ENCODE measurements at places on chromosomes 12 and 14.

- DNase-seq, result peak; percentile 77
Measured at GRCh38 chr14:103141117-103141796, 18.0 kb downstream of the TNFAIP2 start.

DNA sequence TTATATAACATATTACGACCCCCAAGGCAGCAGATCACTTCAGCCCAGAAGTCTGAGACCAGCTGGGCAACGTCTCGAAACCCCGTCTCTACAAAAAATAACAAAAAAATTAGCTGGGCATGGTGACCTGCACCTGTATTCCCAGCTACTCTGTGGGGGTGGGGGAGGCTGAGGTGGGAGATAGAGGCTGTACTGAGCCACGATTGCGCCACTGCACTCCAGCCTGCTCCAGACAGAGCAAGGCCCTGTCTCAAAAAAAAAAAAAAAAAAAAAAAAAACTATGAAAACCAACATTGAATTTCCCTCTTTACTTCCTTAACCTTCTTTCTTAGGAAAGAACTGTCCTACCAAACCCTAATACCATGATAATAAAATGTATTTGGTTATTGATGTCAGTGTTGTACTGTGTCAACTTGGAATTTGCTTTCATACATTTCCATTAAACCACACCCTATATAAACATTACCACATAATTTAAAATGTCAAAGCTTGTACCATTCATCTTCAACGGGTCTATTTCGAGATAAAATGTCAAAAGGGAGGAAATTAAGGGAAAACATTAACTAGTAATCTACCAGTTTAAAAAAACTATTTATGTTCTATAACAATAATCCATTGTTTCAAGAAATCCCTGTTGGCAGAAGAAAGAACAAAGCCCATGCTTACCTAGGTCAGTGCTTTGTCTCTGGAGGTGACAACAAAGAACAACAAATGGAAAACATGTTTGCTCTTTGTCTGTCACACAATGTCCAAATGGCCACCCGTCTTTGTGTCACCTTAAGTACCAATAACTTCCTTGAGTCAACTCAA is 17.4 kb downstream of the GALNT4 start:
- no peak for DNase-seq

DNA sequence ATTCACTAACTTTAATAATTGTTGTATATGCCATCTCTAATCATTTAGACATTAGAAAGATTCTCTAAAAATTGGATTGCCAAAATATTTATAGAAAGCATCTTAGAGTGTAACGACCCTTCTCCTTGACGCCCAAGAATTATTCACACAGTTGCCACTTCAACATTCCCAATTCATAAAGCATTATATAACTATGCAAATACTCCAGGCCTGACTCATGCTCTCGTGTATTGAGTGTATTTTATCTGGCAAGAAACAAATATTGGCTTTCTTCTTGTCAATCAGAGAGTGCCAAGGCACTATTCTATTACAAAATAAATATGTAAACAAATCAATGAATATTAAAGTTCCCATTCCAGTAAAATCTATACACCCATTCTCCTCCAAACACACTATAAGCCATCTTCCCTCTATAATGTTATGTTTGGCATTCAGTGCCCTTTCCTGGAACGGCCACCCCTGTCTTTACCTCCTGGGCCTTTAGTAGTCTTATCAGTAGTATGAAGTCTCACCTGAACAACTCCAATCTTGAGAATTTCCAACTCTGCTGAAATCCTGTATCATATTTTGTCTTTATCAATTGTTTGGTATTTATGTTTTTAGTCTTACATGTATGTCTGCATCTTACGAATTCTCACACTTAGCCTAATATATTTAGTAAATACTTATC is 182.6 kb downstream of the PIK3C2G start:
- DNase-seq, result peak; percentile 47

GRCh38 chr14:51006781-51007211 is 62.5 kb upstream of the PYGL start:
- DNase-seq, result no peak

DNA sequence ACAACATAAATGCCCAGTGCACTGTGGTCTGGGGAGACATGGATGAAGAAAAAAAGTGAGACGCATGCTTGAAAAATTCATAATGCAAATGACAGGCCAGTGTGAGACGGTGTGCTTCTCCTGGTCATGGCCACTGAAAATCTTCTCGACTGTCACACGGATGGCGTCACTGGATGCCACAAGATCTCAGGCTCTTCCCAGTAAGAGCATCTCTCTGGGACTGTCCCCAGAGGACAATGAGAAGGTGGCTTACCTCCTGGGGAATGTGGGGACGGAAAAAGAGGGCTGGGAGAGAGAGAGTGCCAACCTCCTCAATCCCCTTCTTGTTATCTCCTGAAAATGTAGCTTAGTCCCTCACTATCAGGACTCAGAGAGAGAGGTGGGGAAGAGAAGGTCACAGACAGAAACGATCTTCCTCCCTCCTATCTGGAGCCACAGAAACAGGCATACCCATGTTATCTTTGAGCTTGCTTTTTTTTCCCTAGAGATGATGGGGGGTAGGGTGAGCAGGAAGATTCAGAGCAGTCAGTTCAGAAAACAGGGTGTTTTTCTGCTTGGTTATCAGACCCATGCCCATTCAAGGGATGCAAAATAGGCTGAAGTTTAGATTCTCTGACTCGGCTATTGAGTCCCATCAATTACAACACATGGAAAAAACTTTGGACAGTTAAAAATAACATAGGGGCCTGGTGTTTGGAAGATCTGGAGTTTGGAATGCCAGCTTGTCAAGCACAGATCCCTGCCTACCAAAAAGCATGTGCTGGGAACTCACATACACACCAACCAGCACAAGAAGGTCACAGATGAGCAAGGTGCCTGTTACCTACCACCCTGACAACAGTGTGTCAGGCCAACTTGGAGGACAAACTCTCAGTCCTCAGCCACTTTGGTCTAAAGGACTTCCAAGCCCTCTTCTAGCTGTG is 24.2 kb downstream of the DPF3 start:
- no peak for DNase-seq

DNA sequence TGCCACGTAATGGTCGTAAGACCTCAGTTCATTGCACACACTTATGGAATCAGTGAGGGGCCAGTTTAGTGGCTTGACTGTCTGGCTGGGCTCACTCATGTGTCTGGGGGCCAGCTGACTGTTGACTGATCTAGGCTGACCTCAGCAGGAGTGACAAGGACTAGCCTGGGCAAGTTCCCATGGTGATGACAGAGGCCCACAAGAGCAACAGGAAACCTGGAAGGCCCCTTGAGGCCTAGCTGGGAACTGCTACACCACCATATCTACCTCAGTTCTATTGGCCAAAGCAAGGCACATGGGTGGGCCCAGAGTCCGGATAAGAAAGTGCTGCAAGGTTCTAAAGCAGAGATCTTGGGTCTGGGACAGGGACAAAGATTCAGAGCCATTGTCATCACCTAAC is 21.3 kb upstream of the RFLNA start:
- DNase-seq, result peak; percentile 82

DNA sequence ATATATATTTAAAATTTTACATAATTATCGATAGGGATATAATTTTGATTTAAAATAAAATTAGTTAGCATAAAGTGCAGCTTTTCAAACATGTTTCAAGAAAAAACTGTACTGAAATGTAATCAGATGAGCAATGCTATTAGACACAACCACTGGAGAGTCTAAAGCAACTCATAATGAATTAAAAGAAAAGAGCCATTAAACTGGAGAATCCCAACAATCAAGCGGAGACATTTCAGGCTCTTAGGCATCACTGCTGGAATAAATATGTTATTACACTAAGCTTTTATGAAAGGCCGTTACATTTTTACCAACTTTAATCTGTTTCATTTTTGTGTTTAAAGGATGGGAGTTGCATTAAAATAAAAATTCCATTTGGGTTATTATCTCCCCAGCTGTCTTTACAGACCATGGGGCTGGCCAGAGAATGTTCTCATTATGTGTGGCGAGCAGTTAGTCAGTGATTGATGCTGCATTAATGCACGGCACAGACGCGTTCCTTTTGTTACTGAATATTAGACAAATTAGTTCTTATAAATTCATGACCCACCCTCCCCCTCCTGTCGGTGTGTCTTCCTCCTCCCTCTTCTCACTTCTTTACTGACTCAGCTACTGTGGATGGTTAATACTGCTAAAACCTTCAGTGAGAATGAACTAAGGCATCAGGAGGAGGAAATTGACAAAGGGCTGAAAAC is 156.8 kb downstream of the PDZRN4 start:
- no peak for DNase-seq

GRCh38 chr12:75984577-75985182 is 46.9 kb downstream of the PHLDA1 start:
- no peak for DNase-seq

DNA sequence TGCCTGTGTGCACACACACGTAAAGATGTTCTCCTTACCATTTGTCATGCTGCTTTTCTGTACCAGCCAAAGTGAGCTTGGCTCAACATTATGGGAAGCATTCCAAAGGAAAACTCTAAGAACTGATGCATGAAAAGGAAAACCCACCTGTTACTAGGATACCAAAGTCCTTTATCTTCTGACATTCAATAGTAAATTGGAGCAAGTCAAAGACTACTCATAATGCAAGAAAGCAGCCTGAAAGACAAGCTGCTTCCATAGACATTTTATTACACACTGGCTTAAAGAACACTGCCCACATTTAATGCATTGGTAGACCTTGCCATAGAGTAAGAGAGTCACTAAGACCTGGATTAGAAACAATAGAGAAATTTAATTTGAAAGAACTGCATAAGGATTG is 159.0 kb downstream of the LRIG3 start:
- no peak for DNase-seq

DNA sequence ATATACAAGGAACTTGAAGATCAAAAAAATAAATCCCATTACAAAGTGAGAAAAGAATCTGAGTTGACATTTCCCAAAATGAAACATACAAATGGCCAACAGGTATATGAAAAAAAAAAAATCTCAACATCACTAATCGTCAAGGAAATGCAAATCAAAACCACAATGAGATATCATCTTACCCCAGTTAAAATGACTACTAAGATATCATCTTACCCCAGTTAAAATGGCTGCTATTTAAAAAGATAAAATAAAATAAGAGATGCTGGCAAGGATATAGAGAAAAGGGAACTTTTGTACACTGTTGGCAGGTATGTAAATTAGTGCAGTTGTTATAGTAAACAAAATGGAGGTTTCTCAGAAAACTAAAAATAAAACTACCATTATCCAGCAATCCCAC is 44.4 kb downstream of the PLEKHG7 start:
- DNase-seq, result no peak

- no peak for DNase-seq
Measured at GRCh38 chr14:91829511-91829910, 37.8 kb downstream of the TC2N start.

DNA sequence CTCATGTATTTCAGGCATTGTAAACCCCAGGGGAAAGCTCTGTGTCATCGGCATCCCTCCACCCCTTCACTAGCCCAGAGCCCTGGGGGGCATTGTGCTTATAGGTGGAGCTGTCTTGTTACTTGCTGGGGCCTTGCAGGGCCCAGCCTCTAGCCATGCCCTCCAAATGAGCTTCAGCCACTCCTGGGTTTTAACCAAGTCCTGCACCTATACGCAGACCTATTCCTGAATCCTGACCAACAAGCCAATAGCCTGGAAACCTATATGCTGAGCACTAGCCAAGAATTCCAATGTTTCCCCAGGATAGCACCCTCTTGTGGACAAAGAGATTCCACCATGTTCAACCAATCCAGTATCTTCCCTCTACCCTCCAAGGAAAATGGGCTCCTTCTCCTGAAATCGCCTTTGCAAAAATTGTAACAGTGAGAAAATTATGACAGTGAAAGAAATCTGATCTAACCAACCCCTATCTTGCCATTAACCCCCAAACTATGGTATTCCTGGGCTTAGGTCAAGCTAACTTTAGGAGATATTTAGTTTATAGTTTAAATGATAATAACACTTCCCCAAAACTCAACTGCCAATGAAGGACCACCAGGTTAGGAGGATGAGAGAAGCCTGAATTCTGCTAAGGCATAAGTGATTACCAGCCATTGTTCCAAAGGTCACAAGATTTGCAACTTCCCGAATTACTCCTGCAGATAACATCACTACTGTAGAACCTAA is 55.5 kb downstream of the TTC7B start:
- DNase-seq, result peak; percentile 44

DNA sequence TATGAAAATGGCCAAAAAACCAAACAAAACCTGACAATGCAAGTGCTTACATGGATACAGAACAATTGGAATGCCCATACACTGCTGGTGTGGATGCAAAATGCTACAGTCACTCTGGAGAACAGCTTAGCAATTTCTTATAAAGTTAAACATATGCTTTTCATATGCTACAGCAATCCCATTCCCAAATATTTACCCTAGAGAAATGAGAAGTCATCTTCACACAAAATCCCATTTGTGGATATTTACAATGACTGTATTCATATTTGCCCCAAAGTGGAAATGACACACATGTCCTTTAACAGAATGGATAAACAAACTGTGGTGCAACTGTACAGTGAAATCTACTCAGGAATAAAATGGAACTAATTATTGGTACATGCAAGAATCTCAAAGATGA is 20.4 kb downstream of the SAV1 start:
- DNase-seq, result no peak

GRCh38 chr12:125919856-125920470 is 854.7 kb downstream of the AACS start:
- no peak for DNase-seq

- DNase-seq, result peak; percentile 67
Measured at GRCh38 chr14:69879175-69880043, at the start of gene SMOC1. Gene SMOC1, plus strand, starts transcription at chr14:69879416. Its CDS starts 263 bp downstream, at chr14:69879679.

GRCh38 chr12:10235761-10236631 is 23.3 kb downstream of the GABARAPL1 start:
- DNase-seq, result peak; percentile 46

DNA sequence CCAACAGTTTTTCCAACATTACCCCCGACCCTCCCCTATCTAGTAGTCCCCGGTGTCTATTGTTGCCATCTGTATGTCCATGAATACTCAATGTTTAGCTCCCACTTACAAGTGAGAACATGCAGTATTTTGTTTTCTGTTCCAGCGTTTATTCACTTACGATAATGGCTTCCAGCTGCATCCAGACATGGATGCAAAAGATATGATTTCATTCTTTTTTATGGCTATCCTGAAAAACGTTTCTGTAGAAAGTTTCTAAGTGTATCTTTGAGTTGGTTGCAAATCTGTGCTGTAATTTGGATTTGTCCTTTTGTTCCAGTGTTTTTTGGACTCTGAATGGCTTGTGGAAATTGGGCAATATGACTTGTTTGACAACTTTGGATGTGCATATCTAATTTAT is 11.7 kb downstream of the SP1 start:
- no peak for DNase-seq

DNA sequence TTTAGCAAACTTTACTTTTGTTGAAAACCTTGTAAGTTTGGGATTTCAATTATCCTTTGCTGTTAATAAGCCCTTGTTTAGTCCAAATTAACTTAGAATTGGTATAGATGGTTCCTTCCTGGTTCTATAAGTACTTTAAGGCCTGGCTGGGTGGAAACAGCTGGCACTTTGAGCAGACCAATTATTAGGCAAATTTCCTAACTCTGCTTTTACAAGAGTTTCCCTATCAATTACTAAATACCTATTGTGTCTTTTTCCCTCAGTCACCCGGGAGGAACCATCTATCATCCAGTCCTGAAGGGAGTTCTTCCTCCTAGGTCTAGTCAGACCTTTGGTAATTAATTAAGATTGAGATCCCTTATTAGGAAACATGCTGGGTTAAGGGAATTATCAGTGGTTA is 138.0 kb downstream of the SLC38A6 start:
- no peak for DNase-seq

Data from NCI-H510A treated with DMSO at 0.1 percent for 48 hours (cell line).